ENCODE measurements at places on chromosomes 1 and 21.

- DNase-seq: no peak
Measured at GRCh38 chr1:234372011-234372757, 1.1 kb upstream of the COA6 start.

- DNase-seq: no peak
Measured at GRCh38 chr1:66981679-66982078, 56.9 kb downstream of the MIER1 start.

DNA sequence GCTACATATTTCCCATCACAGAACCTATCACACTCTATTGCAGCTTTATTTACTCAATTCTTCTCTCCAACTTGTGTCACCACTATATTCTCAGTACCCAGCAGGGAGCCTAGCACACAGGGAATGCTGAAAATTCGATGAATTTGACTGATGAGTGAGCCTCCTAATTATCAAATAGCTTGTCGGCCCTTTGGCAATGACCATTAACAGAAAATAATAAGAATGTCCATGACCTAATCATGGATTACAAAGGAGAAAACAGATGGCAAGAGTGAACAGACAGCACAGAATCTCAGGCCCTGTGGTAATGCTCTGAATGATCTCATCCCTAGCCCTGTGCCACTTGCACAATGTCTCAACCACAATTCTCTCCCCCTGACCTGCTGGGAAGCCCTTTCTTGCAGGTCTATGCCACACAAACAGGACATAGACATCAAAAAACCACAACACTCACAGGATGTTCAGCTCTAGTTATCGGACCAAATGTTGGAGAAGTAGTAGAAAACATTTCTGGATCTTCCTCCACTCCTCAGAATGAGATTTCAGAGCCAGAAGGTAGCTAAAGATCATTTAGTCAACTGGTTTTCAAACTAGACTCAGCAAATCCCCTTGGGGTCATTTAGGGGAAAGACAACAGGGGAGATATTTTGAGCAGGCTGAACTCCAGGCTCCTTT lies 68.4 kb downstream of the LUZP1 start:
- no peak for DNase-seq

DNA sequence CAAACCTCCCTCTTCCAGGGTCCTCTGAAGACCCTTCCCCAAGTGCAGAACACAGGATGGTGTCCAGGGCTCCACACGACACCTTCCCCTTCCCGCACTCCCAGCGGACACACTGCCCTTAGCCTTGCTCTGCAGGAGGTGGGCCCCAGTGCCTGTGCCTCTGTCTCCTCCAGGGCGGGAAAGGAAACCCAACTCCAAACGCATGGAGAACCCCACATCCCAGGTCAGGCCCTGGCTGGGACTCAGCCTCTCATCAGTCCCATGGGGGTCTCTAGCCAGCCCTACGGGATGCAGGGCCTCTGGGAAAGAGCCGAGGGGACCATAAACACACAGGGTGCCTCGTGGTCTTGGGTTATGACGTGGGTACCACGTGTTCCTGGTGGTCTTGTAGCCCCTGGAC lies 5.6 kb upstream of the SMYD3 start:
- no peak for DNase-seq

GRCh38 chr1:9308236-9308785 lies 15.6 kb downstream of the SPSB1 start:
- no peak for DNase-seq

DNA sequence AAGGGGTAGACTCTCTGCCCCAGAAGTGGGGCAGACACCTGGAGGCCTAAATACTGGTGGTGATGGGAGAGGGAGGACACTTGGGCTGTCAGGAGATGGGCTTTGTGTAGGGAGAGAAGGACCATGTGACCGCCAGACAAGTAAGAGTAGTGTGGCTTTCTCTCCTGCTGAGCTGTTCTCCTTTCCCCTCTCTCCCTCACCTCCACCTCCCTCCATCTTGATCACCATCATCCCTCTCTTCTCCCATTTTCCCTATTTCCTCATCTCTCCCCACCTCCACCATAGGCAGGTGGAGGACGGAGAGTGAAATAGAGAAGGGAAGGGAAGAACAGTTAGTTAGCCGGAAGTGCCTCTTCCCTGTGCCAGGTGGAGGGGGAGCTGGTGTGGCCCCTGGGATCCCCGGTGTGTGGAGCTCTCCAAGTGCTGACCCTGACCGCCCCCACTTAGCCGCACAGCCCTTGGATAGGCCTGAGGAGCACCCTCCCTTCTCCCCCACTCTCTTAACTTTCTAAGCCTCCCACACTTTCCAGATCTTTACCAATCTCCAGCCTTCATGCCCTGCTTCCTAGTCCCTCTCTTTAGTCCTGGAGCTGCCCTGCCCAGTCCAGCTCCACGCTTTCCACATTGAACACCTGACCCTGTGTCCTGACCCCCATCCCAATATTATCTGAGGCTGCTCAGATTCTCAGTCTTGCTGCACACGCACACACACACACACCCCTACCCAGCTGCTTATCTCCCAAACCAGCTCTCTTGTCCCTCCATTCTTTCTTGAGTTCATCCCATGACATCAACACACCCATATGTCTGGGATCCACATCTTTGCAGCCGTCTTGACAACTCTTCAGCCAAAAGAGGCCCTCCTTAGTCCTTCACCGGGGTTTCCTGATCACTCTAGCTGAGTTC lies 1.5 kb downstream of the CELF3 start:
- DNase-seq: no peak

- DNase-seq: no peak
Measured at GRCh38 chr1:247357781-247358211, 26.1 kb upstream of the ZNF496 start.

- DNase-seq: no peak
Measured at GRCh38 chr21:41358193-41359166, 3.3 kb upstream of the MX2 start.

GRCh38 chr1:53014791-53015507 lies 47.1 kb upstream of the PODN start:
- DNase-seq: peak; percentile 91

GRCh38 chr1:54959241-54959640 lies 21.2 kb upstream of the TMEM61 start:
- no peak for DNase-seq

DNA sequence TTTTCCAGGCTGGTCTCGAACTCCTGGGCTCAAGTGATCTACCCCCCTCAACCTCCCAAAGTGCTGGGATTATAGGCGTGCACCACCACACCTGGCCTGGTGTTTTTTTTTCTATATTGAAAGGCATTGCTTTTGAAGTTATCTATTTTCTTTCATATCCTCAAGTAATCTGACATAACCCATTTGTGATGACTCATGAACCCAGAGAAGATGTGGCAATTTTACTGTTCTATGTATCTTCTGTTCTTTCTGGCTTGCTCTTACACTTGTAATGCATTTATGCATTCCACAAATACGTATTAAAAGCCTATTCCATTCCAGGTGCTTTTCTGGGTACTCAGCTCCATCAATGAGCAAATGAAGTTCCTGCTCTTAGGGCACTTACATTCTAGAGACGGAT lies 29.9 kb upstream of the ERRFI1 start:
- no peak for DNase-seq

DNA sequence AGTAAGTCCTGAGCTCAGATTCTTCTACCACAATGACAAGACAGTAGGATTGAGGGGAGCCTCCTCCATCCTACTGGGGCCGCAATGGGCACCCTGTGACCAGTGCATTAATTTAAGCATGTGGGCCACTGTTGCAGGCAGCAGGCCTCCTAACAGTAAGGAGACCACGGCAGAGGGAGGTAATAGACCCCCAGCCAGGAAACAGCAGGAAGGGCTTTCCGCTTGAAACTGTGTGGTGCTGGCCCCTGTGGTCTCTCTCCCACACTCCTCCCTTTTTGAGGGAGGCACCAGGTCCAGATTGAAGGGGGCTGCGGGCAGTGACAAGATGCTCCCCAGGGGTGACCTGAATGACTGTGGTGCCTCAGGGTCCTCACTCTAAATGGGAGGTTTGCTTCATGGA lies 1.7 kb upstream of the CLDN19 start:
- no peak for DNase-seq

DNA sequence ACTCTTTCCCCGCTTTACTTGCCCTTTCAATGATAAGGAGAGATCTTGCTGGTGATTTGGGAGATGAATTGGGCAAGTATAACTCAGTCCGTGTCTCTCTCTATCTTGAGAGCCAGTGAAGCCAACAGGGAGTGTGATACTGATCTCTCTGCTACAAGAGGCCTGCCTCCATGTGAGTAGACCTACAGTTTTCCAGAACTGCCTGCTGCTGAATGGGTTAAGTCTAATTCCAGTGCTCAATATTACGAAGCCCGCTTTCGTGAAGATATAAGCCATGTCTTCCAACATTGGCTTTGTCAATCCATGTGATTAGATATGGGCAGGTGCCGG lies 92.6 kb downstream of the ADCY10 start:
- no peak for DNase-seq

- DNase-seq: no peak
Measured at GRCh38 chr1:201724039-201724765, 104.8 kb upstream of the IPO9 start.

GRCh38 chr1:153882296-153882912 lies 40.4 kb downstream of the GATAD2B start:
- DNase-seq: peak; percentile 46

DNA sequence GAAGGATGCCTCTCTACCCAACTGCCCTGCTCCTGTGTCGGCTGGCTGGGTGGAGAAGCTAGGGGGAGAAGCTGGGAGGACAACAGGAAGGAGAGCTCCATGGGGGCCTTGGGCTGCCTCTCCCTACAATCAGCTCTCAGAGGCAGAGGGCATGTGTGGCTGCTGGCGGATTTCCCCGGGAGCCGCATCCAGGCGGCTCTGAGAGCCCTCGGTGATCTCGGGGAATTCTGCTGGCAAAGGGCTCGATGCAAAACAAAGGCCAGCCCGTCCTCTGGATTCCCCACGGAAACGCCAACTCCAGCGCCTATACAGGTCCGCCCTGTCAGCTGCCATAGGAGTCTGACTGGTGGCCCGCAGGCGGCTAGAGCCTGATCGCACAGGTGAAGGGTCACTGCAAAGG lies 26.4 kb upstream of the EVA1B start:
- DNase-seq: no peak

- DNase-seq: no peak
Measured at GRCh38 chr1:99677416-99677815, 31.5 kb downstream of the PALMD start.

GRCh38 chr1:241821363-241821762 lies 26.6 kb upstream of the EXO1 start:
- no peak for DNase-seq

GRCh38 chr1:90821152-90821787 lies 104.2 kb upstream of the BARHL2 start:
- no peak for DNase-seq

GRCh38 chr1:100430325-100430756 lies 78.0 kb downstream of the CDC14A start:
- DNase-seq: peak; percentile 91

DNA sequence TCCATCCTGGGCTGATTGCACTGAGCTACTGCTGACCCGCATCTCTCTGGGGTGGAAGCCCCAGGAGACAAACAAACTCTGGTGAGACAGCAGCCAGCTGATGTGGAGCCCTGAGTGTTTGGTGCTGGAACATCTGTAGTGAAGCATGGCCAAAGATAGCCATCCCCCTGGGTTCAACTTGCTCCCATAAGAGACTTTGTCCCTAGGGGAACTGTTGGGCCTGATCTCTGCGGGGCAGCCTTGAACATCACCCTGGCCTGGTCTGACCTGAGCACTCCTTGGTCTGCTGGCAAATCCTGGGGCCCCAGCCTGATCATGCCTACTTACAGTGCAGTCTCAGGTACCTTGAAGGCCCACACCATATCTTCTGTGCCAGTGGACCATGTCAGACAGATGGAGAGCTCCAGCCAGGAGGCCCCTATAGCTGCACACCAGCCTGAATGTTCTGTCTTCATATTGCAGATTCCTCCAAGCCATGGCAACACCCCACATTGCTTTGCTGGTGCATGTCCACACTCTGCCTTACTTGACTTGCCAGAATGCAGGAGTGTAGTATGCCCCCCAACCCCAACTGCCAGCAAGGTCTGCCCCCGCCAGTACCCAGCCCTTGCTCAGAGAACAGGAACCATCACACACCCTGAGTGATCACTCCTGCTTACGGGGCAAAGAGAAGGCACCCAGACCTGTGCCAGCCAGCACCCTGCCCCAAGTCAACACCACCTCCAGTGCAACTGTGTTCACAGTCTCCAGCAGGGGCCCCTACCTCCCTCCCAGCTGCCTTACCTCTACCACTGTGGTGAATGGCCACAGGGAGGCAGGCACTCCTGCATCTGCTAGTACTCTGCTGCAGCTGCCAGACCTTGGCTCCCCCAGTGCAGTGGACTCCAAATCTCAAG lies 690.5 kb upstream of the NR5A2 start:
- DNase-seq: no peak

- no peak for DNase-seq
Measured at GRCh38 chr1:230215031-230215430, 148.0 kb downstream of the GALNT2 start.

DNA sequence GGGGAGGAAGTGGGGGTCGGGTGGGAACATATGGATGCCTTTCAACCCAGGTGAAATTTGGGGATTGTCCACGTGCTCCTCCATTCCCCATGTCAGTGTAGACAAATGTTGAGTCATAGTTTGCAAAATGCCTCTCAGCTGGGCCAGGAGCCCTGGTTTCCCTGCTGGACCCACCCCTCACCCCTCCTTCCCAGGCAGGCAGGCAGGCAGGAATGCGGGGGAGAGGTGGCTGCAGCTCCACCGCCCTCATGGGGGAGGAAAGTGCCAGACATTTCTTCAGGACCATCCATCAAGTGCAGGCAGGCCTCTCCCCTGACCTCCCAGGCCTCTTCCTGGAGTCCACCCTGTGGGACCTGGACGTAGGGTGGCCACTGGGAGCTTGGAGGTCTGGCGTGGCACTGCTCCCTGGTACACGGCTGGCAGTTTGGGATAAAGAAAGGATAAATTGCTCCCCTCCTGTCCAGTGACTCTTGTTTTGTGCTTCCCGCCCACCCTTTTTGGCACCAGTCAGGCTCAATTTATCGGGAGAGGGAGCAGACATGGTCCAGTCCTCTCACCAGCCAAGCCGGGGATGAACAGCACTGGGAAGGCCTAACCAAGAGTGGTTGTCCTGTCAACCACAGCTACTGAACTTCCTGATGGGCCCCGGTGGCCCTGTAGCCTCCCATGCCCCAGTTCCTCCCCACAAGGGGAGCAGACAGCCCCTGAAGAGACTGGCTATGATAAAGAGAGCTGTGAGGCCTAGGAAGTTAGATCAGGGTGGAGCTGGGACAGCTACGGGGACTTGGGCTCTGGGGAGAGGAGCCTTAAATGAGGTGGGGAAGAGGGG lies 18.9 kb downstream of the NPR1 start:
- no peak for DNase-seq

Measured in NCI-H1105 treated with DMSO at 0.1 percent for 48 hours (cell line).